GM12865 (cell line): ENCODE measurements at places on chromosomes 1 and 21.

- DNase-seq: no peak
Observed at GRCh38 chr1:210298296-210298695, 30.4 kb upstream of the HHAT start.

- no peak for DNase-seq
Observed at GRCh38 chr1:55703726-55704363, 488.7 kb upstream of the USP24 start.

- no peak for DNase-seq
Observed at GRCh38 chr1:243447347-243447746, 191.5 kb downstream of the SDCCAG8 start.

DNA sequence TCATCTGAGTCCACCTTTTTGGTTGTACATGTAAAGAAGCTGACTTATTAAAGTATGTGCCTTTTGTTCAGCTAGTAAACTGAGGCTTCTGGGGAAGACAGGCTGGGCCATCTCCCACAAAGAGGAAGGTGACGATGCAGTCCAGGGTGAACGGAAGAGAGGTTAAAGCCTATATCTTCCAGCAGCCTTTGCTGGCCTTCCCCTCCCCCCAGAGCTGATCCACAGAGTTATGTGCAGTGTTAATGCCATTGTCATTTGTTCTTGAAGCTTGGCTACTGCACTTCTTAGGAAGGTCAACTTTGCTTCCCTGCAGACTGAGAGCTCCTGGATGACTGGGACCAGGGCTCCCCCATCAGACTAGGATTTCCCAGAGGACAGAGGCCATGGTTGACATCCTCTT lies 2.2 kb downstream of the SLC30A2 start:
- DNase-seq: no peak

DNA sequence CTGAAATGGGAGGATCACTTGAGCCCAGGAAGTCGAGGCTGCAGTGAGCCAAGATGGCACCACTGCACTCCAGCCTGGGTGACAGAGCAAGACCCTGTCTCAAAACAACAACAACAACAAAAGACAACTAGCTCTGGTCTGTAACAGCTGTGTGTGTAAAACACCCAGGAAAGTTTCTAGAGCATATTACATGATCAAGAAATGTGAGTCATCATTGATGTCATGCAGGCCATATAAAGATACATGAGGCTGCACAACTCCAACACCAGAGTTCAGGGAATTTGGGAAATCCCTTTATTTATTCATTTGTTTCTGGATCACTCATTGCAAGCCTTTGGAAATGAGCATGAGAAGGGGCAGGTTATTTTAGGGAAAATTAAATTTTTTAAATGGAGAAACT lies 50.3 kb upstream of the CTPS1 start:
- no peak for DNase-seq

DNA sequence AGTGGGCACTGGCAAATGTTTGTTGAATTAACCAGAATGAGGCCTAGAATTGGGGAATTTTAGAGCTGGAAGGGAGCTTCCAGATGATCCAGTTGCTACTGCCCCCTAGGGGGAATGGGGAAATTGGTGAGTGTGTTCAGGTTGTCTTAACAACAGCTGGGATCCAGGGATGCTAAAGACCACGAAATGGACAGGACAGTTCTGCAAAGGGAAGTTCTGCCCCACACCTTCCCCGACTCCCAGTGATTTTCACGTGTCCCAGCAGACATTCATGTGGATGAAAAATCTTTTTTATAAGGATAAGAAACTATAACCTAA lies 33.9 kb downstream of the TRIM62 start:
- DNase-seq: peak; percentile 13

DNA sequence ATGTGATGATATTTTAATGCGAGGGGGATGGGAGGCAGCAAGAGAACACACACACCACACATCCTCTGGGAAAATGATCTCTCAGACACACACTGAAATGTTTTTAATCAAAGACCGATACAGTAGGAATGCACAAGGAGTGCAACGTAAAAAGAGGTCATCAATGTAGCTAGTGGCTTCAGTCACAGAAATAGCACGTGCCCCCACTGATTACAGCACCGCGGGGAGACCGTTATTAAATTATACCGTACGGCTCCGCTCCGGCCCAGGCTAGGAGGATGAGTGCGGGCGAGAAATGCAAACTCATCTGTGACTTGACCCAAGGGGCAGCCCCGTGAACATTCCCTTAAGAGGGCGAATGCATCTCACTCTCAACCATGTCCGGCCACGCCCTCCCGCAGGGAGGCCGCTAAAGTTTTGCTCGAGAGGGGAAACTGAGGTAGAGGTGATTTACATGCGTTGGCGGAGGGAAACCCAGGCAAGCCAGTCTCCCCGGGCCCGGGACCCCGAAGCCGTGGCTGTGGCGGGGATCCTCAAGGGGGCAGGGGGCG lies 552 bp downstream of the UBR4 start:
- DNase-seq: peak; percentile 80

DNA sequence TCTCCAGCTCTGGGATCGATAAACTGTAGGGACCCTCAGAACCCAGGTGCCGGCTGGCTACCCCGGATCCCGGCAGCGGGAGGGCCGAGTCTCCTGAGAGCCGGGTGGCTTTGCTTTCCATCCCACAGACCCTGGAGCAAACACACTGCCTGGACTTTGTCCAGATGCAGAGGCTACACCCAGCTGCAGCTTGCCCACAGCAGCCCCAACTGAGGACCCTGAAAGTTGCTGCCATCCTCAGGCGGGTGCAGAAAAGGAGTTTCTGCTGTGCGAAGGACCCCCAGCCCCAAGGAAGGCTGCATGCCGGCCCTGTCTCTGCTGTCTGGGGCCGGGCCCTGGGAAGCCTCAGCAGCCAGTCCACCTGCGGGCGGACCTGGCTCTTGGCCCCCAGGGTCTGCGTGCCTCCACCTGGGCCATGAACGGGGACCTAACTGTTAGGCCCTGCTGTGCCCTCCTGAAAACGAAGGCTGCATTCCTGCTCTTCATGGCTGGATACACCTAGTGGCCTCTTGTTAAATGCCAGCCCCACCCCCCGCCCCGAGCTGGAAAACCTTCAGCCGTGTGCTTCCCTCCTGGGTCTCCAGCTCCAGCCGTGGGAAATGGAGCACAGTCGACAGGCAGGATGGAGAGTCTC lies 97.5 kb upstream of the ARHGEF16 start:
- no peak for DNase-seq

- DNase-seq: no peak
Observed at GRCh38 chr1:188817814-188818213, 1659.8 kb downstream of the BRINP3 start.

DNA sequence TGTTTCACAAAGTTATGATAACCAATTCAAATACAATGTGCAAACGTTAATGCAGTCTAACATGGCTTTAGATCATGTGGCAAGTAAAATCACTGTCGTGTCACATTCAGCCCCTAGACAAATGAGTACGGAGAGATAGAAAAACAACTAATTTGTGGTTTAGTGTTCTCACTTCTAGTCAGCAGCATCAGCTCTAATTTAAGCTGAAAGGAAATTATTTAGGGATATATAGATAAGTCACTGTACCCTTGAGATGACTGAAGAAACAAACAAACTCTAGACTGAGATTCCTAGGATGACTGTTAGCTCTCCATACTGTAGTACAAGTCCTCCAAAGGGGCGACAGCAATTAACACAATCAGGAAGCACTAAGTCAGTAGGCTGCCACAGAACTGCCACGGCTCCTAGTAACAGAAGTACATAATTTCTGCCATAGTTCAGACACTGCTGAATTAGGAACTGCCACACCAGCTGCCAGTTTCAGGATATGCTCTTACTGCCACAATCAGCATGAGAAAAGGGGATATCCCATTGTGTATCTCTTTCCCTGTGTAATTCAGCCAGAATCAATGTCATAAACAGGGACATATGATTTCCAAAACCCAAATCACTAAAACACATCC lies 150.4 kb upstream of the NEGR1 start:
- peak; percentile 41 for DNase-seq

DNA sequence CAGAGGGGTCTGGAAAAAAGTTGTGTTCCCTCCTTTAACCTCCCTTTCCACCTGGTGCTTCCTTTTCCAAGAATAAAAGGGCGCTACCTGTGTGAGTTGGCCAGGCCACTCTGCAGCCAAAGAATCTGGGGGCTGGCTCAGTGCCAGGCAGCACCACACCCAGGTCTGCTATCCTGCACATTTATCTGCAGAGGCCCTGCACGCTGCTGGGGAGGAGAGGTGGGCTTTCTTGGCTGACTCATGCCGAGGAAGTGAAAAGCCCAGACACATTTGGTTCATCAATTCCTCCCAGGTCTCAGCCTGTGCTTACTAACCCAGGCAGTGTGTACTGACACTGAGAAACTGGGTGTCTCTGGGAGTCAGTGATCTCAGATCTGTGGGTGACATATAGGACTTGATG lies 79.8 kb upstream of the F3 start:
- DNase-seq: no peak

- DNase-seq: no peak
Observed at GRCh38 chr1:238345837-238346236, 455.1 kb upstream of the ZP4 start.

- peak; percentile 40 for DNase-seq
Observed at GRCh38 chr1:59752556-59753414, 62.0 kb upstream of the HOOK1 start.

DNA sequence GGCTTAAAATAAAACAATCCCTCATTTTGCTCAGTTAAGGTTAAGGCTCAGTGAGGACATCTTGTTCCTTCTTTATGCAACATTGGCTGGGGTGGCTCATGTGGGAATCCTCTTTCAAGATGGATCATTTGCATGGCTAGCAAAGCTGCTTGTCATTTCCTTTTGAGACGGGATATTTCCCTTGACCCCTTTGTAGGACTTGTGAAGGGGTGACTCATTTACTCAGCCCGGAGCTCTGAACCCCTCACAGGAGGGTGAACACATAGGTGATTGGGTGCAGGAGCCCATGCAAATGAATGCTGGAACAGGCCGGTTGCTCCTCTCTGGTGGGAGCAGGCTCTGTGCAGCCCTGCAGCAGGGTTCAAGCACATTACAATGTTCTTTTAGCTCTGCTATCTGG lies 15.8 kb upstream of the C8A start:
- DNase-seq: no peak

DNA sequence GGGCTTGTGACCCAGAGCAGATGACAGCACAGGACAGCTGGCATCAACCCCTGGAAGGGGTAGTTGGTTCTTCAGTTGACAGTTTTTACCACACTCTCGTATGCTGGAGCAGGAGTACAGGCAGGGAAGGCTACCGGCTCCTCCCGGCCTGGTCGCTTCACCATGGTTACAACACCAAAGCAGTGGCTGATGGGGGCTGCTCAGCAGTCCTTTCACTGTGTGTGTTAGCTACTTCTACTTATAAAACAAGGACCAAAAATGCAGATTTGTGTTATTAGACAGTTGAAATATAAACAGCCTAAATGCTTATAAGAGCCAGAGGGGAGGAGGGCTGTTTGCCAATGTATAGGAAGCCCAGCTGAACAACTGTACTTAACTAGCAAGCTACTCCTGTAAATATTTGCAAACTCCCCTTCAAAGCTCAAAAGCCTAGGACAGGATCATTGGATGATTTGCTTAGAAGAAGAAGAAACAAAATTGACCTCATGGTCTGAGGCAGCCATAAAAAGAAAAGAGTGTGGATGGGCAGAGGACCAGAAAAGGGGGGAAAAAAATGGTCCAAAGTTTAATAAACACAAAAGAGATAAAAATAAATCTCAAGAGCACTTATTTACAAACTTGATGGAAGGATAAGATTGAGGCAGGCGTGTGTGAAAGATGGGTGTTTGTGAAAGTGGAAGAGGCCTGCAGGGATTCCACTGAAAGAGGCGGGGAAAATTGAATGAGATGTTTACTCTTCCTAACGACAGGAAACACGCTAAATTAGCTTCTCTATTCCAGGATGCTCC lies 57.1 kb downstream of the TGFB2 start:
- DNase-seq: no peak

GRCh38 chr1:67599085-67599484 lies 85.9 kb upstream of the GADD45A start:
- no peak for DNase-seq

DNA sequence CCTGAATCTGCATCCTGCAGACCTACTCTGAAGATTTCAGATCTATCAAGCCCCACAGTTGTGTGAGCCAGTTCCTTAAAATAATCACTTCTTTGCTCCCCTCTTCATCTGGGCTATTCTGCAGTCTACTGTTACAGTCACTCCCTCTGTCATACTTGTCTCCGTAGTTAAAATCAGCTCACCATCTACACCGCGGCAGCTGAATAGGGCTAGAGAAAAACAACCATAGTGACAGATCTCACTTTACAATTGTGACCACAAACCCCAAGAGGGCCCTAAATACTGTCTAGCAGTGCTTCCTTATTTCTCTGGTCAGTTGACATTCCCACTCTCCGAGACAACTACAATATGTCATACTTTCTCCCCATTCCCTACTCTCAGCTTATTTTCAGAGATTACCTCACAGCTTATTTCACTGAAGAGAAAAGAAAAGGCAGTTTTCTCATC lies 12.9 kb downstream of the DESI2 start:
- DNase-seq: no peak

- DNase-seq: no peak
Observed at GRCh38 chr1:65911679-65912078, 119.0 kb downstream of the PDE4B start.

DNA sequence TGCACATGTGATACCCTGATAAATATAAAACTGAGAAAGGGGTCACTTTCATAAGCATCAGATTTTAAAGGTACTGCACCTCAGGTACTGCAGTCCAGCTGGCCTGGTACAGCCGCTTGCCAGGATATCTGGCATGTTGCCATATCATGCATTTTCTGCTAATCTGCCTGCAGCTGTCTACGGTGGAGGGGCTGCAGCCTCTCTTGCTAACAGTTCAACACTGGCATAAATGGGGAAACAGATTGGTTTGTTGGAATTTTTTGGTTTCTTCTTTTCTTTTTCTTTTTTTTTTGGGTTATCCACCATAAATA lies 71.5 kb downstream of the MIS18A start:
- DNase-seq: no peak

DNA sequence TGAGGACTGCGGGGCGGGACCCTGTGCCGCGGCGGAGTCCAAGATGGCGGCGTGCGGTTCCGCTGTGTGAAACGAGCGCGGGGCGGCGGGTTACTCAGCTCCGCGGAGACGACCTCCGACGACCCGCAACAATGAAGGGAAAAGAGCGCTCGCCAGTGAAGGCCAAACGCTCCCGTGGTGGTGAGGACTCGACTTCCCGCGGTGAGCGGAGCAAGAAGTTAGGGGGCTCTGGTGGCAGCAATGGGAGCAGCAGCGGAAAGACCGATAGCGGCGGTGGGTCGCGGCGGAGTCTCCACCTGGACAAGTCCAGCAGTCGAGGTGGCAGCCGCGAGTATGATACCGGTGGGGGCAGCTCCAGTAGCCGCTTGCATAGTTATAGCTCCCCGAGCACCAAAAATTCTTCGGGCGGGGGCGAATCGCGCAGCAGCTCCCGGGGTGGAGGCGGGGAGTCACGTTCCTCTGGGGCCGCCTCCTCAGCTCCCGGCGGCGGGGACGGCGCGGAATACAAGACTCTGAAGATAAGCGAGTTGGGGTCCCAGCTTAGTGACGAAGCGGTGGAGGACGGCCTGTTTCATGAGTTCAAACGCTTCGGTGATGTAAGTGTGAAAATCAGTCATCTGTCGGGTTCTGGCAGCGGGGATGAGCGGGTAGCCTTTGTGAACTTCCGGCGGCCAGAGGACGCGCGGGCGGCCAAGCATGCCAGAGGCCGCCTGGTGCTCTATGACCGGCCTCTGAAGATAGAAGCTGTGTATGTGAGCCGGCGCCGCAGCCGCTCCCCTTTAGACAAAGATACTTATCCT lies 430 bp downstream of the RBM15 start:
- peak; percentile 83 for DNase-seq
